Inflammatory macrophage (primary cell): ENCODE measurements at places on chromosomes 1 and 21.
A peak's percentile ranks its signal among the peaks of the same experiment; 100 is the strongest.

- DNase-seq = peak; percentile 79
Measured at GRCh38 chr1:207172885-207173284, 68.9 kb downstream of the C4BPA start.

DNA sequence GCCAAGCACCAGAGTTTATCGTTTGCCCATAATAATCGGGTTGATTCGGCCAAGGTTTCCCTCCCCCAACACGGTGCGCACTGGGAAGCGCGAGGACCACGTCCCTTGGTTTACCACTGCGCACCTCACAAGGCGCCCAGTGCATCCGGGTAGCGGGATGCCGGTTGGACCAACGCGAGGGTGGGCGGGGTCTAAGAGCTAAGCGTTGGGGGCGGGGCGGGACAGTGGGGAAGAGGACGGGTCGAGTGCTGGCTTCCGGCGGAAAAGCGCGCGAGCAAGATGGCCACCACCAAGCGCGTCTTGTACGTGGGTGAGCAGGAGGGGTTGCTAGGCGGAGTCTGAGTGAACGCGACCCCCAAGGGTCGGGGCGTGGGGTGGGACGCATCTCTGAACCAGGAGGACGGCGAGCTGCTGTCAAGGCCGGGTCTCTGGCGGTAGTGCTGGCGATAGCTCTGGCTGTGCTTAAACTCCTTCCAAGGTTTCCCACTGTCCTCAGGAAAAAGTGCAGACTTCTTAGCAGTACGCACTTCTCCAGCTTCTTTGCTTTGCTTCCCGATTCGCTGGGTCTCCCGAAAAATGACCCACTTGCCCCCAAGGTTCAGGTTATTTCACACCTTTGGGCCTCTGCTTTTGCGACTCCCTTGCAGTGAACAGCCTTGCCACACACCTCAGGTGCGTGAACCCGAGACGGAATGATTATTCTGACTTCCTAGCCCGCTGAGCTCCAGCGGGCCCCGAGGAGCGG is at the start of gene PPIE:
TSS of gene PPIE (plus strand) at position 261 of the 745 bp plus-strand sequence. CDS start at position 280, 19 bp downstream.
- peak; percentile 90 for DNase-seq

GRCh38 chr1:25338188-25338981 is at the start of gene TMEM50A:
TMEM50A (plus strand) TSS chr1:25338334; CDS start chr1:25340487, 2,153 bp downstream.
- peak; percentile 88 for DNase-seq

DNA sequence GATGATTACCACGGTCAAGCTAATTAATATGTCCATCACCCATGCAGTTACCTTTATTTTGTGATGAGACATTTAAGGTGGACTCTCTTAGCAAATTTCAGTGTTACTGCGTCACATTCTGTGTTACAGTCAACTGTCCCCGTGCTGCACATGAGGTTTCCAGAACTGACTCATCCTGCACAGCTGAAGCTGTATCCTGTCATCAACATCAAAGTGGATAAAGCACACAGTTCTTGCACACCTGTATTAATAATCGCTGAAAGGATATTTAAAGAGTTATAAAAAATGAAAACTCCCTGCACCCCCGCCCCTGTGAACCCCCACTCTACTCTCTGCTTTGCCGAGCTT is 3.4 kb upstream of the KRTAP10-5 start:
- DNase-seq = no peak

- DNase-seq = no peak
Measured at GRCh38 chr1:2611621-2612437, 21.0 kb downstream of the MMEL1 start.

- no peak for DNase-seq
Measured at GRCh38 chr1:119829625-119830024, 18.4 kb upstream of the REG4 start.

DNA sequence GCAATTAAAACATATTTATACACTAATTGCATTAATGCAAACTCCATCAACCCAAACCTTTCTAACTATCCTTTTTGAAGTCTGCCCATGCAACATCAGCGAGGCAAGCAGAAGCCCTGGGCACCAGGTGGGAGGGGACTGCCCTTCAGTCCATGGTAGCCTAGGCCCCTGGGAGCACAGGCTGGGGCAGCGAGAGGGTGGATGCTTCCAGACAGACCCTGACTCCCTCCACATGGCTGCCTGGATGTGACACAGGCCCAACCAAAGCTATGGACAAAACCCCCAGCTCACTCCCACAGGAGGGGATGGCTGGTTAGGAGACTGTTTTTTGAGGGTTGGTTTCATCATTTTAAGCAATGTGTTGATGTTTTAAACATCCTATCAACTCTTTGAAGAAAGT is 17.8 kb upstream of the LRRC47 start:
- DNase-seq = no peak

DNA sequence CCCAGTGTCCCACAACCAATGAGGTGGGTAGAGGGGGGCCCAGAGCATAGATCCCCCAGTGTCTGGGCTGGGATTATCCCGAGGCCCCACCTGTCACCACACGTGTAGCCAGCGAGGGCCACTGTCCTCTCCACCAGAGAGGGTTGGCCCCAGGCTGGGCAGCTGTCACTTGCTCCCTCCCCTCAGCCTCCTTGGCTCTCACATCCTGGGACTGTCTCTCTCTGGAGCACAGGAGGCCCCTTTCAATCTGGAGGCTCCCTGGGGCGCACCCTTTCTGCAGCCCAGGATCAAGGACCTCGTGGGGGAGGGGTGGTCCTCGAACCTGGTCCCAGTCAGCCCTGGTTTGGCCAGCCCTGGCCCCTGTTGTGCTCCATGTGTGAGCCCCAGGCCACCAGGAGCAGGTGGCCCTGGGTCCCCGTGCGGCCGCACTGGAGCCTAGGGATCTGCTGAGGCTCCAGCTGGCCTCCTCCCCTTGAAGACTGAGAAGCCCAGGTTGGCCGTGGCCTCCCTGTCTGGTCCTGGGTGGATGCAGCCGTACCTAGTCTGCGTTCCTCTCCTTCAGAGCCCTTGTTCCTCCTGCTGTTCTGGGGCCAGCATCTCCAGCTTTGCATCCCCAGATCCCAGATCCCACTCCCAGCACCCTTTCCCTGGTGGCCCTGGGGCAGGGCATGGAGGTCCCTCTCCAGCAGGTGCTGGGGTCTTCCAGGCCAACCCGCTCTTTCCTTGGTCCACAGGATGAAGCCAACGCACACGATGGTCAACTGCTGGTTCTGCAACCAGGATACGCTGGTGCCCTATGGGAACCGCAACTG is 6.7 kb downstream of the TMEM201 start:
- DNase-seq = no peak

- DNase-seq = no peak
Measured at GRCh38 chr21:16084776-16085364, 355.1 kb downstream of the USP25 start.

- DNase-seq = peak; percentile 51
Measured at GRCh38 chr1:51627672-51628071, 10.8 kb downstream of the OSBPL9 start.

GRCh38 chr1:79430437-79430836 is 423.9 kb upstream of the ADGRL4 start:
- DNase-seq = no peak

GRCh38 chr1:224922404-224923164 is 6.9 kb upstream of the DNAH14 start:
- DNase-seq = peak; percentile 8

- no peak for DNase-seq
Measured at GRCh38 chr1:7633506-7634245, 137.4 kb upstream of the VAMP3 start.

- no peak for DNase-seq
Measured at GRCh38 chr1:34140011-34140676, 24.9 kb downstream of the CSMD2 start.

- DNase-seq = no peak
Measured at GRCh38 chr1:216462066-216462775, 39.0 kb upstream of the USH2A start.

- peak; percentile 9 for DNase-seq
Measured at GRCh38 chr21:21188513-21189195, 190.4 kb downstream of the NCAM2 start.

- DNase-seq = no peak
Measured at GRCh38 chr1:44270686-44271628, 57.7 kb downstream of the DMAP1 start.

- no peak for DNase-seq
Measured at GRCh38 chr1:24890887-24891286, 39.2 kb downstream of the RUNX3 start.

DNA sequence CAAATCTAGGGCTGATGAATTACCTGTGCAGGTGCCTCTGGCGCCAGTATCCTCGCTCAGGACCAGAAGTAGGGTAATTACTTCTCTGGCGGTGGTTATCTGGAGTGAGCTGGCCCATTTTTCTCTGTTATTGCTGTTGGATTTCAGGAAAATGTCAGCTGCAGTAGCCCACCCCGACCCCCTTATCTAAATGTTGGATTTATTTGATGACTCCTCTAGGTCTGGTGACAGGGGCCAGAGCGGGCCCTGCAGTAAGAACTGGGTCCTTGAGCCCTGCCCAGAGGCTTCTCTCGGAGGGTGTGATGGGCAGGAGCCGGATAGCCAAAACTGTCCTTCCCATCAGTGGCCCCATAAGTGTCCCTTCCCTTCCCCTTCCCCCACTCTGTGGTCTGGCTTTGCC is 384.3 kb downstream of the PTPRU start:
- no peak for DNase-seq

- no peak for DNase-seq
Measured at GRCh38 chr1:233261695-233262094, 33.8 kb downstream of the PCNX2 start.

DNA sequence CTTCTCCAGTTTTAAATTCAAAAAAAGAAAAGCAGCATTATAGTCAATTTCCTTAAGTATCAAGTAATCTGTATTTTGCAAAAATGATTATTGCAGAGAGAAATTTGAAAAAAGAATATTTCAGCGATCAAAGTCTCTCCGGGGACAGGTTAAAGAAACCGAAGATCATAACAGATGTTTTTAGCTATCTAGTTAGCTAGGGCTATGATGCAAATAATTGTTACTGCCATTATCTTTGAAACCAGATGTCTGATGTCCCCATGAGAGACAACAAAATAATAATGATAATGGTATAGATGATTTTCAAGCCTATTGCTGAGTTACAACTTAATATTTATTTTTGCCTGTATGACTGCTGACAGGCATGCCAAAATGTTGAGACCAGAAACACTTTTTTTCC is 1326.0 kb downstream of the PLA2G4A start:
- no peak for DNase-seq

- DNase-seq = no peak
Measured at GRCh38 chr1:76129731-76130130, 55.2 kb downstream of the ST6GALNAC3 start.

GRCh38 chr1:218575856-218576255 is 230.7 kb downstream of the TGFB2 start:
- no peak for DNase-seq

DNA sequence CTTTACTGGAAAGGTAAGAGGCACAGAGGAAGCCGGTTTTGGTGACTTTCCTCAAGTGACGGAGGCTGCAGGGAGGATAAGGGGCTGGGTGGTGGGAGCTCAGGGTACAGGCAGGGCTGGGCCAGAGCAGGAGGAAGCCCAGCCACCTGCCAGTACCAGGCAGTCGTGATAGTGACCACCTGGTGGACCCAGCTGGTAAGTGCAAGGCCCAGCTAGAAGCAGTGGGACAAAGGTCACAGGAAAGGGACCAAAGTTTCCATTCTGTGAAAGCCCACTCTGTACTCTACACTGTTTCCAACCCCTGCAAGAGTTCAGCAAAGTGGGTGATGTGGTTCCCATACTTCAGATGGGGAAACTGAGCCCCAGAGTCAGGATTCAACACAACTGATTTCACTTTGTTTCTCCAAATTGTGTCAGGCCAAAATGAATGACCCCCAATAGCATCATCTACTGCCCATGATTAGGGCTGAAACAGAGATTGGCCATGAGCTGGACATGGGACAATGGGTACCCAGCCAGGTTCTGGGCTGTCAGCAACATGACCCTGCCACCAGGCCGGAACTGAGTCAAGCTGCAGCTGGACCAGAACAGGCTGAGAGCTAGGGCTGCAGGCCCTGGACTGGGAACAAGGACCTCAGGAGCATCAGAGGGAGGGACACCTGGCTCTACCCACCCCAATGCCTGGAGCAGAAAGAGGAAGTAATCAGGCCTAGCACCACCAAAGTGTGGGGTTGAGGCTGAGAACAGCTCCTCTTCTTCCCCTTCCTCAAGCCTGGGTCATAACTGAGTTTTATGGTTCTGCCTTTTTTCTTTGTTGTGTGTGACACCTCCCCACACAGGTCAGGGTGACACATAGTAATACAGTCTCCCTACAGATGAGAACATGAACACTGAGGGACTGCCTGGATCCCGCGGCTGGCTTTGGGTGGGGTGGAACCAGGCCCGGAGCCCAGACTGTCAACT is 50.2 kb downstream of the KCNN3 start:
- DNase-seq = peak; percentile 29

- no peak for DNase-seq
Measured at GRCh38 chr1:147598621-147599361, 57.5 kb downstream of the BCL9 start.

- DNase-seq = no peak
Measured at GRCh38 chr1:239493811-239494414, 107.5 kb downstream of the CHRM3 start.

DNA sequence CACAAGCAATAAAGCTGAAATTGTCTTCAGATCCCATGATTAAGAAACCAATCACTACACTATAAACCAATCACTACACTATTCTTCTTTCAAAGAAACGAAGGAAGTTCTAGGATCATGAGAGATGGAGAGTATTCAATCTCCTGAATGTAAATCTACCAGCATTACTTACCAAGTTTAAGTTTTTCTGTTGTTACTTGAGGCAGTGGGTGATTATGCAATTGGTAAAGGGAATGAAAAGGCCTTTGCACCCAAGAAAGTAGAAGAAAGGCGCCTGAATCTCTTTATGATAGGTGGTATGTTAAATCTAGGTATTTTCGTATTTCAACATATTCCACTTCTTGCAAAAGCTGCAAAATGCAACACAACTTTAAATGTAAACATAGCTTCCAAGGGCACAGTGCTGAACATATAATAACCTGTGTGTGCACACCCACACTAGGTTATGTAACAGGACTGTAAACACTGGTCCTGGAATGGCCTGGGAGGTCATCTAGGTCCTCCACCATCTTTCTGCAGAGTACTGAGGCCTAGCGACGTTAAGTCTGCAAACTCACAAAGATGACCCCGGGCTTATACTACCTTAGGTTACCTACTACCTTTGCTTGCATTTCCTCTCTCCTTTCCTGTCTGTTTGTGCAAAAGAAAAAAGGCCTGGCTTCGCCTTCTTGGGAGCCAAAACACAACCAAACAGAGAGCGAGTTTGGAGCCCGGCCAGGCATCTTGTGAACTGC is 1.1 kb upstream of the UAP1 start:
- DNase-seq = peak; percentile 7
